ENCODE measurements at places on chromosomes 4 and X. TPM values are rescaled to one million over a fixed set of nuclear protein-coding genes. Genes with fewer than 3 reads are reported as not detected.

DNA sequence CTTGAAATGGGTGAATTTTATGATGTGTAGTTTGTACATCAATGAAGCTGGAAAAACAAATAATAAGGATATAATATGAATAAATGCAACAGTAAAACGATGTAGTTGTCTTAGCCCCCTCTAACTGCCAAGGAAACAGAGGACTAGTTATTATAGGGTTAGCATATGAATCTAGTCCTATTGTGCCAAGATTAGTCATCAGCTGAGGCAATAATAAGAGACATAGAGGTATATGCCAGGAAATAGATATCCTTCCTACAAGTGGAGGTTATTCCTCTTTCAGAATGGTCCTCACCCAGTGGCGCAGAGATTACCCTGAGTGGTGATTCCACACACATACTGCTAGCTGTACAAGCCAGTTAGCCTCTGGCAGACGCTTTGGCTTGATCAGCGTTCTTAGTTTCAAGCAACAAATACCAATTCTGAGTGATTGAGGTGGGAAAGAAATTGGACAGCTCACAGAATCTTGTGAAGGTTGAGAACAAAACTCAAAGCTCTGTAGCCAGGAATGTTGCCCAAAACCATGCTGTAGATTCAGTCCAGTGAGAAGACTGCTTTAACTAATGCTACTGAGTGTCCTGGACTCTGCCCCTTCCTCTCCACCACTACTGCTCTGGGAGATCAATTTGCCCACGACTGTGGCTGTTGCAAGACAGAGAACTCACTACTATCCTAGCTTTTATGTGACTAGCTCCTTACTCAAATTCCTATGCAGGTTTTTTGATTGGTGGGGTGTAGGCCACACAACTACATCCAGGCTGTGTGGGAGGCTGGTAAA is 27.0 kb upstream of the ZNF280C start:
- no peak for DNase-seq

DNA sequence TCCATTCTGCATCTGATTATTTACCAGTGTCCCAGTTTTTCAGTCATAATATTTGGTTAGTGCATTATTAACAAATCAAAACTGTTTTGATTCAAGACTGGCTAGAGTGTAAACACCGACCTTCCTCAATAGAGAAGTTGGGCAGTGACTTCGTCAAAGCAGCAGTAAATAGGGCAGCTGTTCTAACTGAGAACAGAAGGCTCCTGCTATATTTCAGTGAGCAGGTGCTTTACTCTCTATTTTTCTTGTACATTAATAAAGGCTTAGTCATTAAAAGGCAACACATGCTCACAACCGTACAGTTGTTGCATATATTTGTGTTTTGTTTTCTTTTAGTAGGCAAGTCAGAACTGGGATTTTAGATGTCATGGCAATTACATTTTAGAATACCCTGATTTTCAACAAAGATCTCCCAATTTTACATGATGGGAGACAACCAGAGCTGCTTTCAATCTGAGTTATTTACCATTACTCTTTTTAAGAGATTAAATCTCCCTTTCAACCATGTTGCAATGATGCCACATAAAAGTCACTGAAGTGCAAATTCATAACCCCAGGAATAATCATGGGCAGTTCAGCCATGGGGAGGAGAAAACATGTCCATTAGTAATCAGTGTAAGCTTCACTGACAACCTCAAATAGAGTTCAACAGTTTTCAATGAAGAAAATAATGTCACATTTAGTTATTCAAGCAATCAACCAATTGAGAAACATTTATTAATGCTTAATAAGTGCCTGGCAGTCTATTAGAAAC is 233.3 kb downstream of the NDST4 start:
- DNase-seq: no peak

DNA sequence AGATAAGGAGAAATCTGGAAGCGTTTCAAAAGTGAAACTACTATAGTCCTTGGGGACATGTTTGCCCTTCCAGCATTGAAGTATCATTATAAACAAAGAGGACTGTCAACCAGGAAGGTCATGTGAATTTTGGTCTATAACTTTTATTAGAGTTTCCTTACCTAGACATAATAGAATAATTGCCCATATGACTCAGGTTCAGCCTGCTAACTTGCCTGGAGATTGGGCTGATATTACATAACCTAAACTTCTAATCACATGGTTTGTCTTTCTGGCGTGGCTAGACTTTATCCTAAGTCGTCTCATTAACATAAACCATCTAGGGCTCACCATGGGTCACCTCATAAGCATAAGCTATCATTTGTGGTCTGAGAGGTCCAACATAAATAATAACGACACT is 775.9 kb downstream of the CENPC start:
- DNase-seq: no peak

DNA sequence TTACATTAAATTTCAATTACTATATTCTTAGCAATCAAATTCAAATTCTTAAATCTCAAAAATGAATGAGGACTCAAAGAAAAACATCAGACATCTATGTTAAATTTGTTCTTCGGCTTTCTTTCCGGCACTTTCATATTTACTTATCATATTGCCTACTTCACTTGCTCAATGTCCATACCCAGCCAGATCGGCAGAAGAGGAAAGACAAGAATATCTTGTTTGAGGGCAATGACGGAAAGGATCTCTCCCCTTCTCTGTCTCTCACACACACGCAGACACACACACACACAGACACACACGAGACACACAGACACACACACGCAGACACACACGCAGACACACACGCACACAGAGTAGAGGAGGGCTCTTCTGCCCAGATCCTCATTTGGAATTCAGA is 13.2 kb upstream of the IRF2 start:
- DNase-seq: no peak

DNA sequence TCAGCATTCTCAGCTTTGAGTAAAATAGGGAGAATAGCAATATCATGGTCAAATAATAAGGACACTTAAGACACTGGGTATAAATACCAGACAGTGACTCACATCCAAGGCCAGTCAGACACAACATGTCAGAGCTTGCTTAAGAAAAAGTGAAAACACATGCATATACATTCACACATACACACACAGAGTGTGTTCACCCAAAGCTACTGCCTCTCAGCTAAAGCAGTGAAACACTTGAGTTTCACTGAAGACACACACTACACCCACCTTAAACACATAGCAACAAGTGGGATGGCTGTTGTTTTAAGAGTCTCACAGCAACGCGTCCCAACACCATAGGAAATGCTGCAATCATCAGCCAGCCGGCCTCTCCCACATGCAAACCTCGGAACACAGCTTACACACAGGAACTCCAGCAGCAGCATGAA is 14.4 kb downstream of the SHROOM4 start:
- no peak for DNase-seq

- DNase-seq: no peak
These were observed 17.0 kb upstream of the MAPK10 start for GRCh38 chr4:86376850-86377249.

- DNase-seq: no peak
These were observed 46.4 kb upstream of the VBP1 start for GRCh38 chrX:155169881-155170280.

DNA sequence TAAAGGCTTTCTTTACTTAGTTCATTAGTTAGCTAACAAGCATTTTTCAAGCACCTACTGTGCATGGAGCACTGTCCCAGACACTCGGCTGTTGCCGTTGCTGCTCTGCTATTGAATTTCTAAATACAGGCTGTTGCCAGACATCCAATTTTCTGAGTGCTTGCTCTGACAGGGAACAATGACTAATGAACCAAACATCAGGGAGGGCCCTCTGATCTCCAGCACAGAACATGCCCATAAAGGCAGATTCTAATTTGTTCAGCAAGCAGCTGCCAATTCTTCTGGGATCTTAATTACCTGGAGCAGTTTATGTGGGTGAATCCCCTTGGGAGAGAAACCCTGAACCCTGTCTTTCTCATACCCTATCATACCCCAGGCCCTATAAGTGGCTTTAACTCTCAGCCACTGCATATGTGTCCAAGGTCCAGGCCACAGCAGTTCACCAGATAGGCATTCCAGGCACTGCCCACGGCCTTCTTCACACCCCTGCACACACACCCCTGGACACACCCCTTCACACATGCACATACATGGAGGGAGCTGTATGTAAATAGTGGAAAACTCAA is 27.9 kb downstream of the TSC22D3 start:
- peak; percentile 62 for DNase-seq

DNA sequence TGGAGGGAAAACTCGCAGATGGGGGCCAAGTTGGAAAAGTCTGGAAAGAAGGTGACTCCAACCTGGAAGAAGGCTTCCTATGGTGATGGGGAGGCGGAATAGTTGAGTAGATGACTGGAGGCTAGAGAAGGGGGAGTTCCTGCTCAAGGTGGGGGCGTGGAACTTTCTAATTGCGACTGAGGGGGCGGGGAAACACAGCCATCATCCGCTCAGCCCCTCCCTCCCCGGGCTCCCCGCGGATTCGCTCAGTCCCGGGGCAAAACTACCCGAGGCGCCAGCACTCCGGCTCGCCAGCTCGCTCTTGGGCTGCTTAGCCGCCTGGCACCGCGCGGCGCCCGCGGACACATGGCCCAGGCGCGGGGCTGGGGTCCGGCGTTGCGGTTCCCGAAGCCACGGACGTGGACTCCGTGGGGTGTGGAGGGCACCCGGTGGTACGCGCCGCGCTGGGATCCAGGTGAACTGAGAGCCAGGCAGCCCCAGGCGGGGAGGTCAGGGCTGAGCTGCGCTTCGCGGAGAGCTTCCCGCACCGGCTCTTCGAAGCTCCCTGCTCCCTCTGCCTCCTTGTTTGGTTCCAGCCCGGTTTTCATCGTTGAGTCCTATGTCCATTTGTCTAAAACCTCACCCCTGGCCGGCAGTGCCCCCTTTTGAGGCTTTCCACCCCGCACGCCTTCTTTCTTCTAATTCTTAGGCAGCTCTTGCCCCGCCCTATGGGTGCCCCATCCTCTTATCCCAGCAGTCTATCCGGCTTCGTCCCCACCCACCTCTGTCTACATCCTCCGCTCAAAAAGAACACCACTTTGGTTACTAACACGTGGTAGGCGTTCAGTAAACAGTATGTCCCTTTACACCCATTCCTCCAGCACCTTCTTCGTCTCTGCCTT is 38.9 kb downstream of the STARD8 start:
- DNase-seq: no peak

GRCh38 chr4:152513078-152513477 is 22.8 kb downstream of the FBXW7 start:
- DNase-seq: no peak

DNA sequence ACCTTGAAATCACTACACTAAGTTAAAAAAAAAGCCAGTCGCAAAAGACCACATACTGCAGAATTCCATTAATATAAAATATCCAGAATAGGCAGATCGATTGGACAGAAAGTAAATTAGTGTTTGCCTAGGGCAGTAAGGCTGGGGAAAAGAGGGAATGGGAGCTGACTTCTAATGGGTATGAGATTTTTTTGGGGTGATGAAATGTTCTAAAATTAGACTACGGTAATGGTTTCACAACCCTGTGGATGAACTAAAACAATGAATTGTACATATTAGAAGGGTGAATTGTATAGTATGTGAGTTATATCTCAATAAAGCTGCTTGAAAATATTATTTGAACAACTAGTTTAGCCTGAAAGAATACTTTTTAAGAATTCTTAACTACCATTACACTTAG is 6.7 kb upstream of the GPRIN3 start:
- no peak for DNase-seq

- DNase-seq: no peak
These were observed 974.3 kb downstream of the FSTL5 start for GRCh38 chr4:161189286-161190134.

DNA sequence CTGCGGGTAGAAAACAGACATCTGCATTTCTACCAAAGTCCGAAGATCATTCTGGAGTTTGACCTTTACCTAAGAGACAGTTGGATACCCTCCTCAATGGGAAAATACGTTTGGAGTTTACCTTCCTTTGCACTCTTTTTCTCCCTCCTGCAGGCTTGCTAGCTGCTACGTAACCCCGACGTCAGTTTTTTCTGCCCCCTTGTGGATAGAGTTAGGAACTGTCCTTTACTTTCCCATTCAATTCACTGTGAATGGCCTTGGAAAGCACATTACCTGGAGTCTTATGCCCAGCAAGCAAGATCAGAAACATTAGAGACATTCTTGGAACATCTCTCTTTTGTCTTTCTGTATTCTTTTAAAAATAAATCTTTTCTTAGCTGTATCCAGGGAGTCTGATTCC is 250.7 kb downstream of the NAP1L3 start:
- DNase-seq: no peak

DNA sequence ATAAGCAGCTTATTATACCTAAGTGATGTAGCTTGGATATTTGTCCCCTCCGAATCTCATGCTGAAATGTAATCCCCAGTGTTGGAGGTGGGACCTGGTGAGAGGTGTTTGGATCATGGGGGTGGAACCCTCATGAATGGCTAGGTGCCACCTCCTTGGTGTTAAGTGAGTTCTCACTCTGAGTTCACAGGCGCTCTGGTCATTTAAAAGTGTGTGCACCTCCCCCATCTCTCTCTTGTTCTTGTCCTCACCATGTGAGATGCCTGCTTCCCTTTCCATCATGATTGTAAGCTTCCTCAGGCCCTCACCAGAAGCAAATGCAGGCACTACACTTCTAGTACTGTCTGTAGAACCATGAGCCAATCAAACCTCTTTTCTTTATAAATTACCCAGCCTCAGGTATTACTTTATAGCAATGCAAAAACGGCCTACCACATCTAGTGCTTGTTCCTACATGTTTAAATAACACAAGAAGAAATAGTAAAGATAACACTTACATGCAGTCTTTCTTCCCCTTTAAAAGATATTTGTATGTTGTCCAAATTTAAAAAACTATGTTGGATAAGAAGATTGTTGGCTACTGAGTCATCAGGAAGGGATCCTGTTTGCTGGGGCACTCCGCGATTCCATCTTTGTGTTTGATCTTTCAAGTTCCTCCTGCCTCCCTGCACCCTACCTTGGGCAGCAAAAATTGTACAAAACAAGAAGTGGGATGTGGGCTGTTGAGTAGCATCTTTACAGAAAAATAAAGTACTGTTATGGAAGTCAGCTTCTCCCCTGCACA is 29.7 kb downstream of the PPP1R2C start:
- DNase-seq: no peak

- DNase-seq: no peak
These were observed 240.7 kb downstream of the IQCM start for GRCh38 chr4:149574971-149575370.

DNA sequence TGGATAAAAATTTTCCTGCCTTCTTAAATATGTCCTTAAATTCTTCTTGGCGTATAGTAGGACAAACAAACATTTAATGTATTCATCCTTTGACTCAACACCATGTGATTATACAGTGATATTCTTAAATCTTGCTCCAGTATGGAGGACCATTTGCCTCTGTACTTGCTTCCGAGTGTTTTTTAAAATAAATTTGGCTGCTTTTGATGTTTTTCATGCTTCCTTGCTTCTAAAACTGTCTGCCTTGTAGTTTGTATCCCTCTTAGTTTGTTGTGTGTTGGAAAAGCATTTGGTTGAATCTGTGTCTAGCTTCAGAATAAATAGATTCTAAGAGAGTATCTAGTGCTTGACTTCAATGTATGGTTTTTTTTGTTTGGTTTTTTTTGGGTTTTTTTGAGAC is 12.3 kb downstream of the ING2 start:
- DNase-seq: no peak

- DNase-seq: no peak
These were observed 69.8 kb upstream of the RAI2 start for GRCh38 chrX:17930850-17931249.

- DNase-seq: no peak
These were observed 22.7 kb upstream of the TMPRSS11F start for GRCh38 chr4:68152411-68152810.

CRMP1 gene
- not detected for total RNA-seq

BANK1 gene
- not detected for total RNA-seq

HELT gene
- total RNA-seq: not detected

GAGE12H gene
- total RNA-seq: not detected

CFAP99 gene
- not detected for total RNA-seq

BMPR1B gene
- not detected for total RNA-seq

UGT2B11 gene
- total RNA-seq: not detected

MAGEB10 gene
- total RNA-seq: not detected

PHKA2 gene
- total RNA-seq: 17.7 TPM

All from HFFc6 (cell line).